OCI-M1 (cell line): ENCODE measurements at places on chromosomes 1 and 21.

DNA sequence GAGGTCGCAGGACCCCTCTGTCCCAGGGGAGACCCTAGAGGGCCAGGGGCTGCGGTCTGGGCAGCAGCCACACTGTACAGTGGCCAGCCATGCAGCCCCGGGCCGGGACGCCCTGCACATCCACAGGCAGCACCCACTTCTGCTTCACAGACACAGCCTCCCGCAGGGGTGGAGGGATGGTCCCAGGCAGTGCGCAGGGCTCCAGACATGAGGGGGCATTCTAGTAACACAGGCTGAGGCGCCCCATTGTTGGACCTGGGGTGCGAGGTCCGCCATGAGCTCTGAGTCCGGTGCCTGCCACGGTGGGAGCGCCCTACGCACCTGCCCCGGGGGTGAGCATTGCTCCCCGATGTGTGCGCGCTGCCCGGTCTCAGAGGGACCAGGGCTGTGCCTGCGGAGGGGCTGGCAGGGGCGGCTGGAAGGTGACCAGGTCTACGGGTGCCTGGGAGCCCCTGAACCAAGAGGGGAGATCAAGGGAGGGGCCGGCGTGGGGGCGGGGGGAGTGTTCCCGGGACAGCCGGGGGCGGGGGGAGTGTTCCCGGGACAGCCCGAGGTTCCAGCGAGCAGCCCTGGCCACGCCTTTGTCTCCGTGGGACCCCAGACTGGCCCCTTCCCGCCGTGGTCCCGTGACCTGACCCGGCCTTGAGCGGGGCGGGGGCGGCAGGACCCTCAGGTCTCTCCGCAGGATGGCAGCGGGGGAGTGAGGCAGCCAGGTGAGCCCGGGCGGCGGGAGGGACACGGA, 4.5 kb downstream of the MMEL1 start:
- DNase-seq: no peak

GRCh38 chr1:171286032-171286705, 27.8 kb upstream of the FMO4 start:
- DNase-seq: peak; percentile 90

- peak; percentile 66 for DNase-seq
Measured at GRCh38 chr1:61640531-61641530, 84.1 kb downstream of the TM2D1 start.

- peak; percentile 11 for DNase-seq
Measured at GRCh38 chr21:27759091-27759659, 792.3 kb upstream of the ADAMTS5 start.

- no peak for DNase-seq
Measured at GRCh38 chr1:55484173-55484572, 269.0 kb upstream of the USP24 start.

GRCh38 chr1:171431994-171432393, 53.3 kb upstream of the PRRC2C start:
- no peak for DNase-seq

- no peak for DNase-seq
Measured at GRCh38 chr1:172326136-172326535, 94.3 kb upstream of the C1orf105 start.

DNA sequence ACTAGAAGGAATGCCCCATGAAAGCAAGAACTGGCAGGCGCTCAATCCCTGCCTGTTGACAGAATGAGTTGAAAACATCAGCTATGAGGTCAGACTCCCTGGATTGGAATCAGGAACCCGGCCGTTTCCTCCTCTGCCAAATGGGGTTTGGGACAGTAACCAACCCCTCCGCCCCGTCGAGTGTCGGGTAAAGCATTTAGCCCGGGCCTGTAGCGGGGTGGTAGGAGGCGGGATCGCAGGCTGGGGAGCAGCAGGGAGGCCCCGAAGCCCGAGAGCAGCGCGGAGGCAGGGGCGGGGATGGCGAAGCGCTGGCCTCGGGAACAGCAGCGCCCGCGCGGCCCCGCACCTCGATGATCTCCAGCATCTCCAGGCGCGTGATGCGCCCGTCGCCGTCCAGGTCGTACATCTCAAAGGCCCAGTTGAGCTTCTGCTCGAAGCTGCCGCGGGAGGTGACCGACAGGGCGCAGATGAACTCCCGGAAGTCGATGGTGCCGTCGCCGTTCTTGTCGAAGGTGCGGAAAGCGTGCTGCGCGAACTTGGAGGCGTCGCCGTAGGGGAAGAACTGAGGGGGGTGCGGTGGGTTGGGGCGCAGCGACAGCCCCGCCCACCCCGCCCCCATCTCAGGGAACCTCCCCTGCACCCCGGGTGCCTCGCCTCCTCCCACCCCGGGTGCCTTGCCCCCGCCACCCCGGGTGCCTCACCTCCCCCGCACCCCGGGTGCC, 7.5 kb downstream of the HPCAL4 start:
- DNase-seq: no peak

DNA sequence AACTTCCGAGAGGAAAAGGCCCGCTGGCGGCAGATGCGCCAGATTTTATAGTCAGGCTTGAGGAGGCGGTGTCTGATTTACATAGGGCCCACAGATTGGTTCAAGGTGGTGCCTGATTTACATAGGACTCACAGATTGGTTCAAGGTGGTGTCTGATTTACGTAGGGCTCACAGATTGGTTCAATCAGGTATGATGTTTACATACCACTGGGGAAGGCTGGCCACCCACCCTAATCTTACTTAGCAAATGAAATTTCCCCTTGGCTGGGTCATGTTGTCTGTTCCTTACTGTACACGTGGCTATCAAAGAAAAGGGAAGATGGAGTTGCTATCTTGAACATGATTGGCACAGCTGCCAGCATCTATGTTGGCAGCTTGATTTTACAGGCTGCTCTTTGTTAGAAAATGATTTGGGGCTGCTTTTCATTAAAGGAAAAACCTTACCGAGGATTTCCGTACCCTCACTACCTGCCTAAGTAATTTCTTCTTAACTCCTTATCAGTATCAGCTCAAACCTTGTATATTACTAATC, 96.3 kb downstream of the SETD4 start:
- peak; percentile 94 for DNase-seq

DNA sequence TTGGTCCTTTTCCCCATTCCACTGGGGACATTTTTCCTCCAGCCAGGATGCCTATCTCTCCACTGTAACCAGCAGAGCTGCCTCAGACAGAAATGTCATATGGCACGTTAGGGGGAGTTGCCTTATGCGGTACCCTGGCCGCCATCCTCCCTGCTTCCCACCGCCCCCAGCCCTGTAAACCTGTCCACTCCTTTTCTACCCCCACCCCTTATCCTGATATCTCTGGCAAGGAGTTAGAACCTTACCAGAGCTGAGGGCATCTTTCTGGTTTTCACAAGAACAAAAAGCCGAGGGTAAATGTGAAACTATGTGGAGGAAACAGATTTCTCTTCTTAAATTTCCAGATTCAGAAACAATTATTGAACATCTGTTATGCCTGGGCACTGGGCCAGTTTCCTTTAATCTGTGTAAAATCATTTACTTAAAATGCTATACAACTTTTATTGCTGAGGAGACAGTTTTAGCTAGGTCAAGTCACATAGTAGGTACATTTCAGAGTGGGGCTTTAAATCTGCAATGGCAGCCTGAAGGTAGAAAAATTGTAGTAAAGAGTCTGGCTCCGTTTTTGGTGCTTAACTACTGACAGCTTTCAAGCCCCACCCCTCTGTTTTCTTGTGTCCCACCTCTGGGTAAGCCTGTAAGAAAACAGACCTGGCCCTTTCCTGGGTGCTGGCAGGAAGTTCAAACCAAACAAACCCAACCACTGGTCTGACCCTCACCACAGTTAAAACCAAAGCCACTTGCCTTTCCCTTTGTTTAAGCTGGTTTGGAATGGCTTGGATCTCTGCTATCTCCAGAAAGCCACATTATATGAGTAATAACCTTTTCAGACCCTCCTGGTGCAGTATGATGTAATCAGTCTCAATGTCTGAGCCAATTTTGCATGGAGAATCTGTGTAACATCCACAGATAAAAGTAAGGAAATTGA, 319.0 kb downstream of the HHAT start:
- peak; percentile 58 for DNase-seq

- no peak for DNase-seq
Measured at GRCh38 chr1:210233495-210234328, 1.1 kb downstream of the SERTAD4 start.
